Vagina (tissue), 2 donors: ENCODE measurements at places on chromosomes 1 and 21.

GRCh38 chr1:116852910-116853309, 56.8 kb upstream of the PTGFRN start:
- no peak for DNase-seq

DNA sequence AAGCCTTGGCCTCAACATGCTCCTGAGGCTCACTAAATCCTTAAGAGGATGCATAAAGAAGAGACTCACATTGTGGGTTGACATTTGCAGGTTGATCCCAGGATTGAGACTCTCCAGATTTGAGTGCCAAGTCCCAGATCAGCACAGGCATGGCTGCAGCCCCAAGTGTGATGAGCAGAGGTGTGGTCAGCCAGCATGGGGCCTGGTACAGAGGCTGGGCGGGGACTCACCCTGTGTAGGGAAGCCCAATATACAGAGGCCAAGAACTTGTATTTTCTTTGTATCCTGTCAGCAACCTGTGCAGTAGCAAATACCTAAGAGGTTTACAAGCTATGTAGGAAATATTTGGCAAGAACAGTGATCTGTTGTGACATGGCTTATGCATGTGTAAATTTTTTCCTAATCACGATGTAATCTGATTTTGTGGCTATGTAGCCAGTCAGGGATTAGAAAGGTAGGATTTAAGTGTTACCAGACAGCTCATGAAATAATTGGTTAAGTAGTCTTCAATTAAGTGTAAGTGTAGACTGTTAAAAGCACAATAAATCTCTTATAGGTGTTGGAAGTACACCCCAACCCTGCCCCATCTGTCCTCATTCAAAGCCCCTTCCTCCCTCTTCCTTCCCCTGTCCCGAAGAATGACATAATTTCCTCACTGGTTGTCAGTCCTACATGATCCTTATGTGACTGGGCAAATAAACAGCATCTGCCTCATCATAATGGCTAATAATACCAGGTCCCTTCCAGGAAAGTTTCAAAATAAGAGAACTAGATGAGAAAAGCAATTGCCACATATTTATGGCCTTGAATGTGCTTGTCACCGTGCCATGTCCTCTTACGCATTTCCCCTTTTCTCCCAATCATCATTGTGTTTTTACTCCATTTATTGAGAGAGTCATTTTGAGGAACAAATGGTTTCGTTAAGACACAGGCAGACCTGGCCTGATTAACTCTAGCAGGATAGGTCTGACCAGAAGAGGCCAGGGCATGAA, 120.9 kb downstream of the HLX start:
- no peak for DNase-seq

- no peak for DNase-seq
These were observed 101.7 kb downstream of the RIPK4 start for GRCh38 chr21:41664881-41665765.

DNA sequence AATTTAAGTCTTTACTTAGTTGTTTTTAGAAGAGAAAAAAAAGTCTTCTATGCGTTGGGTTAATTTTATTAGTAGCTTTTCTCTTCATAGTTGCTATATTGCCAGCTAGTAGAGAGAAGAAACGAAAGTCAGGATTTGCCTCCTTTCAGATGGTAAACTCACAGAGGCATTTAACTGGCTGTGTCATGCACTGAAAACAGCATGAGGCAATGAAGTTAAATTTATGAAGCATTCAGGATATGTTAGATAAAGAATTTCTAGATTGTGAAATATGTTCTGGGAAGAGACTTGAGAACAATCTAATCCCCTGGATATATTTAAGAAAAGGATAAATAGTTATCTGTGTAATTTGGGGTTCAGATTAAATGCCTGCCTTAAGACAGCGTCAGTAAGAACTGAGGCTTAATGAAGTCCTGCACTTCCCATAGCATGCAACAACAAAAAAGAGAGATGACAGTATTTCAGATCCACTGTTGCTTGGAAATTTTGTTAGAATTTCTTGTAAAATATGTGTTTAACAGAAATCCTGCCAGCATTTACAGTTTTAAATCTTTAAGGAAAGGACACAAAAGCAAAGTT, 1.7 kb downstream of the ANGPTL1 start:
- no peak for DNase-seq

GRCh38 chr1:246790364-246790763, 66.2 kb downstream of the SCCPDH start:
- no peak for DNase-seq

DNA sequence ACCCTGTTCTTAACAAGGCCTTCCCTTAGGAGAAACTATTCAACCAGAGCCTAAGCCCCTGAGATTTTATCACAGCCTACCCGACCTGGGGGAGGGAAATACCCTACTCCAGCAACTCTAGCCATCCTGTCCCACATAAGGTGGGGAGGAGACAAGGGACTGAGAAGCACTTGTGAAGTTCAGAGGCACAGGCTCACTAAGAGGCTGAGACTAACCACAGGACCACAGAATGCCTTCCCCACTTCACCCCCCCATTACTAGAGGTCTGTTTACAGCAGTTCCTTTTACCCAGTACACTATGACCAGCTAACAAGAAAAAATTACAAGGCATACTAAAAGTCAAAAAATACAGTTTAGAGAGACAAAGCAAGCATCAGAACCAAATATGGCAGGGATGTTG, 86.8 kb downstream of the TEX35 start:
- no peak for DNase-seq

- no peak for DNase-seq
These were observed 358.4 kb upstream of the SGIP1 start for GRCh38 chr1:66175581-66175980.

DNA sequence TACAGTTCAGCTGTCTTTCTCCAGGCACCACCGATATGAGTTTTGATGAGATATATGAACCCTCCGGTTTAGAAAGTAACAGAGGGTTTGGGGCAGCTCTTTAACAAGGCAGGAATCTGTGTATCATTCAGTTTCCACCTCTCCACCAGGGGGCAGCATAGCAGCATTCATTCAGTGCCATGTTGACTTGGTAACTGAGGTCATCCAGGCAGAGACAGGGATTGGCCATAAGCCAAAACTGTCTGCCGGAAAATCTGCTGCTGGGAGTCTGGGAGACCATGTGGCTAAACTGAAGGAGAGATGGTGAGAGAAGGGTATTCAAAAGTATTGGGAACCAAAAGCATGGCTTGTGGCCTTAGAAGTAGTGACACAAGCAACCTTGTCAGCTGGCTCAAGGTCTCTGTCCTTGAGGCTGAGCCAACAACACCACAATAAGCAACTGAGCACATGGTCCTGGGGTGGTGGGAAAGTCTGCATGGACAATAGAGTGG, 98.5 kb downstream of the LMX1A start:
- DNase-seq: no peak

DNA sequence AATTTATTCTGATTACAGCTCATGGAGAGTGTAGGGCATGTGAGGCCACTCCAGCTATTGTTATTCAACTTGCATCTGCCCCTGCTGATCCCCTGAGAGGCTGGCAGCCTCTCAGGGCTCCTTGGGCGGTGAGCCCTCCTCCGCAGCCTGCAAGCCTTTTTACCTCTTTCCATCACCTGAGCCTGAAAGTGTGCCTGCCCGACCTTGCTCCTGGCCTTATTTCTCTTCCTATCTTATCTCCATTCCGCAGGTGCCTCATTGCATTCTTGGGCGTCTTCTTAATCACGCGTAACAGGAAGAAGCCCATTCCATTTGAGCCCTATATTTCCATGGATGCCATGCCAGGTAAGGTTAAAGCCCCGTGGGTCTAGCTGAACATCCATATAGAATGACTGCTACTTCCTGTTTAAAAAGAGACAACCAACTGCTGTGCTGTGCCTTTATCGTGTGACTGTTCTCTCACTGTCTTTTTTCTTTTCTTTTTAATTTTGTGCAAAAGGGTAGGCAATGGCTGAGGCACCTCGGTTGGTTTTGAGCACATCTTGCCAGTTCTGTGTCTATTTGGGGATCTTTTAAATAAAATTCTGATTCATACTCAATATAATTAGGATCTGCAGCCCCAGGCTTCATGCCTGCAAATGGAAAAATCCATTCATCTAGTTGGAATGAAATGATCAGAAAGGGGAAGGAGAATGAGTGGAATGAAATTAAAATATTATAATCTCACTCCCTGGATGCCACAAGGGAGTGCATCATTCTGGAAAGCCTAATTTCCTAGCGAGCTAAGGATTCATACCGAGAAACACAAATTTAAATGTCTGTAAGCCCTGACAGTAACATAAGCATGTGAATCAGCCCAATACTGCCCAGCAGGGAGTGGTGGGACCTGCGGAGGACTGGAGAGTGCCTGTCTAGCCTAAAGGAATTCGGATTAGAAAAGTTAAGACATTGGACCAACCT, 38.6 kb upstream of the RCAN3 start:
- no peak for DNase-seq

DNA sequence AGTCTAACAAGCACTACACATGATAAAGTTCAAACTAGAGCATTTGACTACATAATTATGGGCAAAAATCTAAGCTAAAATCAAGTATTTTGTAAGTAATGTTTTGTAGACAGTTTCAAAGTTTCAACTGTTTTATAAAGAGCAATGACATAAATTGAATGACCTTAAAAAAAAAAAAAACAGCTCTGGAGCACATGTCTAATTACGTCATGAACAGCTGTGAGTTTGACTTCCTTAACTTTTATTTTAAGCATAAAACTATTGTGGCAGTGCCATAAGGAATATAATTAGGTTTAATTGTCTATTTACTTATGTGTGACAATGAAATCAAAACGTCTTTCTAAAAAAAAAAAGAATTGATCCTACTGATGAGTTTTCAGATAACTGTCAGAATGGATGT, 272.5 kb upstream of the LRRC7 start:
- no peak for DNase-seq

- DNase-seq: no peak
These were observed 40.7 kb downstream of the SLC30A1 start for GRCh38 chr1:211538287-211538686.

DNA sequence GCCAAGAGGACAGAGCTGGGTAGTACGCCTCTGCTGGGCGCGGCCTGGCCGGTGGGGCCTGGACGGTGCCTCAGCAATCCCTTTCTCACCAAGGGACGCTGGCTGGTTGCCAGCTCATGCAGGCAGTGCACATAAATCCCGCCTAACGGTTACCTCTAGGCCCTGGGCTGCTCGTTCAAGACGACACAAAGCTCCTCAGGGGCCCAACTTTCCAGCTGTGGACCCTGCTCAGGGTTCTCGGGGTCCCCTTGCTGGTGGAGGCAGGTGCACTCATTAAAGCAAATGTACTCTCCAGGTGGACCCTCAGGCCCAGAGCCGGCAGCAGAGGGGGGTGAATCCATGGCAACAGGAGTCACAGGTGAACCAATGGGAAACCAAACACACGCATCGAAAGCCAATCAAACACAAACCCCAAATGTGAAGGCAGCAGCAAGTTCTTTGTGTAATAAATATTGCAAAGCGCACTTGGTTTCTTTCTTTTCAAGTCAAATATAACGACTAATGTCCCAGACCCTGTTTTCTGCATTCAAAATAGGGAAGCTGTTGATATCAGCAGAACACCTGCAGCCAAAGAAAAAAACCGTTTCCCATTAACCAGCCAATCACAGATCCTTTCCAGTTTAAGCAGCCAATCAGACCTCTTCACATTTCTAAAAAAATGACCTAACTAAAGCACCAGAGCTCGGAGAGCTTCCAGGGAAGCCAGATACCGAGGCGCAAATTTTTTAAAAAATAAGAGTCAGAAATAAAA, 26.1 kb upstream of the CLSTN1 start:
- DNase-seq: no peak

DNA sequence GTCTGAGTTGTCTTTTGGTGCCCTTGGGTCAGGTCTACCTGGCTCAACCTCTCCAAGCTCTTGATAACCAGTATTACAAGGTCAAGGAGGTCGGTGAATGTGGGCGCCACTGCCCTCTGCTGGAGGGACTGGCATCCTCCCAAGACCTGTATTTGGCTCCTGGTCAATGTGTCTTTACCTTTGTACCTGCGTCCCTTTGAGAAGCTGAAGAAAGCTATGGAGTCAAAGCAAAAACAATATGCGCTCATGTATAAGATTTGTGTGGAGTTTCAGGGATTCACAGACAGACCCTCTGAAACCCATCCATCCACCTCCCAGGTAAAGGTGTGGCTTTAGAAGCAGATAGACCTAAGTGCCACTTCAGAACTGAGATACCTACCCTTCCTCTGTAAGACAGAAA, 61.8 kb upstream of the NBL1 start:
- no peak for DNase-seq

DNA sequence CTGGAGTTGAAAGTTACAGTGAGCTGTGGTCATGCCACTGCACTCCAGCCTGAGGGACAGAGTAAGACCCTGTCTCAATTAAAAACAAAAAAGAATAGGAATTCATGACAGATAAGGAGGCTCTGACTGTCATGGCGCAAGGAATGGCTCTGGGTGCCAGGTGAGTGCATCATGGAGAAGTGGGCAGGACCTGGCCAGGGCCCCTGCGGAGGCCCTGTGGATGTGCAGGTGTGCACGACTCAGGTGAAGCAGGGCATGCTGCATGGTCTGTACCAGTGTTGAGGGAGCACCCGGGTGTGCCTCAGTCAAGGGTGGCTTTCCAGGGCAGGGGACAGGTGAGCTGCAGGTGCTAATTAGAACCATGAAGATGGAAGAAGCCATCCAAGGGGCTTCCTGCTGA, 14.0 kb downstream of the SLC1A7 start:
- no peak for DNase-seq

DNA sequence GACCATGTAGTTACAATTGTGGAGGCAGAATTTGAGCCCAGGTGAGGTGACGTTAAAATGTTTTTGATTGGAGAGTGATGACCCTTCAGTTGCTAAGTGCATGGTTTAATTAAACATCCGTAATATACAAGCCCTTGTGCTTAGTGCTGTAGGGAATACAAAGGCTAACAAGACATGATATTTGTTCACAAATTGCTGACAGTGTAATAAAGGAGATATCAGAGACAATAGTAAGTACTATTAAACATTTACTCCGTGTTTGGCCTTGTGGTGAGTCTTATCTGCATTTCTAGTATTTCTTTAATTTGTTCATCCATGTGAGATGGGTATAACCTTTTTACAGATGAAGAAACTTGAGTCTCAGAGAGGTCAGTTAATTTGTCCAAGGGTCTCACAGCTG, 37.9 kb downstream of the RLF start:
- no peak for DNase-seq

DNA sequence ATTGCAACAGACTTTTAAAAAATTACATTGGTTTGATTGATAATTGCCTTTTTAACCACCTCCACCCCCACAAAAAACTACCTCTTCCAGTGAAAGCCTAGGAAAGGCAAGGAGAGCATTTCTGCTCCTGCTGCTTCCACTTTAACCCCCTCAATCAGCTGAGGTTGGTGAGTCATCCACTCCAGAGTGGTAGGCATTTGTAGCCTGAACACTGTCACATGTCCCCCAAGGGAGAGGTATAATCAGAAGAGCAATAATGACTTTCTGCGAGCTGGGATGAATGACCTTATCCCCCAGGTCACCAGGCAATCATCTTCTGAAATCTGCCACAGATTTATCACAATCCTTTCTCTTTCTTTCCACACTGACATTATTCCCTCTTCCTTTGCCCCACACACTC, 126.6 kb upstream of the CAMK1G start:
- DNase-seq: no peak

GRCh38 chr1:22413799-22414198, 37.9 kb upstream of the ZBTB40 start:
- no peak for DNase-seq

GRCh38 chr1:184052194-184052559, 647 bp downstream of the TSEN15 start:
- DNase-seq: no peak

- DNase-seq: no peak
These were observed 192.4 kb downstream of the PTGER3 start for GRCh38 chr1:70855203-70855602.
